ENCODE measurements at places on chromosomes 3 and 15.

DNA sequence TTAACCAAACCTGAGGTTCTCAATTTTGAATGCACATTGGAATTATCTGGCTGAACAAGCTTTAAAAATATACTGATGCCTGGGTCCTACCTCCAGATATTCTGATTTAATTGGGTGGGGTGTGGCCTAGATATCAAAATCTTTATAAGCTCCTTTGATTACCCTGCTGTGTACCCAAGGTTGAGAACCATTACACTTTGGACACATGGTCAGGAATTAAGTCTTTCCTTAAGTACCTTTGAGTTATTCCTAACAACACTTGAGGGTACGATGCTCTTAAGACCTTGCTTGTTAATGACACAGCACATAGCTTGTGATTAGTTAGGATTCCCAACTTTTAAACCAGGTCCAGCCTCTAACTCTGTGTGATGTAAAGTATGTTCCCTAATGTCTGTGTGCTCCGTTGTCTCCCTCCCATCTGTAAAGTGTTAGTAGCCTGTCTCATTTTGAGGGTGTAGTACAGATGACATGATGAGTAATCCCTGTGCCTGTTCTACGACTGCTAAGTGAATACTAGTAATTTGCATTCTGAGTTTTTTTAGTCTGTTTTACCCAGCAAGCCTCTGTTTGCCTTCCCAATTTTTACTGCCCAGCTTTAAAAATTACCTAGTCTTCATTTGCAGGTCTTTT is 154.9 kb downstream of the KLHL25 start:
- DNase-seq, result no peak

- DNase-seq, result no peak
These were observed 55.7 kb downstream of the GALK2 start for GRCh38 chr15:49225572-49226281.

GRCh38 chr3:126201168-126201567 is 20.8 kb upstream of the ALDH1L1 start:
- DNase-seq, result no peak

GRCh38 chr15:27126449-27126848 is 155.5 kb downstream of the GABRG3 start:
- no peak for DNase-seq

All from Panc1 (cell line).